ENCODE measurements at places on chromosomes 12 and 14.

GRCh38 chr12:97075161-97075933, 168.3 kb downstream of the NEDD1 start:
- DNase-seq = no peak

DNA sequence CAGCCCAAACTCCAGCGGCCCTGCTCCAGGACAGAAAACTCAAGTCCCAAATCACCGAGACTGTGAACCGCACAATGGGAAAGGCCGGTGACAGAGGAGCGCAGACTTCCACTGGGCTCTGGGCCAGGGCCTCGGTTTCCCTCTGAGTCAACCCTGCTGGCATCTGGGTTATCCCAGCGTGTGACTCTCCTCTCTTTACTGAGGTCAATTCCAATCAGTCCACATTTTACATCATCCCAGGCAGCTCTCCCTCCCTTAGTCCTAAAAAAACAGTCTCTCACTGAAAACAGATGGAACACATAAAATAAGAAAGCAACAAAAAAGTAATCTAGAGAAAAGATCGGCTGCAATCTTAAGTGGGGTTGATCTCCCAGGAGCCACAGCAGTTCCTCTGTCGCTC, 36.9 kb downstream of the ITPK1 start:
- no peak for DNase-seq

DNA sequence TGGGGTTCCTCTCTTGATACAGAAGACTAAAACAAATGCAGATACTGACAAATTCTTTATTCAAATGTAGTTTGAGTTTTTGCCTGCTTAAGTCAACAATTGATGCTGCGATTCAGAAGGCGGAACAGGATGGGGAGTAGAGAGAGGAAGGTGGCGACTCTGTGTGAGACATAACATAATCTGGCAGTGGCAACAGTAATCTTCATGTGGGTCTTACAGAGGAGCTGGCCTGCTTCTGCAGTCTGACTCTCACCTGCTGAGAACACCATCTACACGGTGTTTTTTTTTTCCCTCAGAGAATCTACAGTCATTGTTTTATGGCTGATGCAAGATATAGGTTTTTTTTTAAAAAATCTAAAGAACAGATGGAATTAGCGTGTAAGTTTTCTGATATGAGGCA, 10.1 kb downstream of the CCDC92 start:
- DNase-seq = no peak

GRCh38 chr12:95653771-95654546, 102.7 kb upstream of the USP44 start:
- DNase-seq = no peak

- no peak for DNase-seq
Measured at GRCh38 chr12:62955678-62956077, 20.7 kb upstream of the PPM1H start.

GRCh38 chr14:55730592-55731310, 150.7 kb downstream of the KTN1 start:
- DNase-seq = no peak

GRCh38 chr14:76329951-76330350, 46.0 kb upstream of the ESRRB start:
- DNase-seq = no peak

DNA sequence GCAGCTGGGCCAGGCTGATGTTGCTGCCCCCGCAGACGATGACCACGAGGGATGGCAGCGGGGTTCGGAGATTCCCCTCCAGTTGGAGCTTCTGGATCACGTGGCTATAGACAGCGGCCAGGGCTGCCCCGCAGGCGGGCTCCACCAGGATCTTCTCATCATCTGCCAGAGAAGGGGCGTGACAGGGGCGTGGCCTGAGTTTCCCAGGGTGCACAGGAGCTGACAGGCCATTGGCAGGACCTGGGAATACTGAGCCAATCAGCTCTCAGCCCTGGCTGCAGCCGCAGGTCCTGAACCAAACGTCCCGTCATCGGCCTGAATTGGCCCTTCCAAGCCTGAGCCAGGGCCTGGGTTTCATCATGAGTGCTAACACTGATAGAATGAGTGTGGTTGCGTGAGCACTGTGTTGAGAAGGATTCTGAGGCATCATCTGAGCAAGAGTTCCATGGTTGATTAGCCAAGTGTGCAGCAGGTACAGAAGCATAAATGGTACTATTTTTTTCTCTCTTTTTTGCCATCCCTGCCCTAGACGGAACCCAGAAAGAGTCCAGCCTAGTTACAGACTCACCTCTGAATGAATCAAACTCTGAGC, 10.6 kb downstream of the SDS start:
- no peak for DNase-seq

All from COR-L47 (cell line).